ENCODE measurements at places on chromosomes 16 and 17.

DNA sequence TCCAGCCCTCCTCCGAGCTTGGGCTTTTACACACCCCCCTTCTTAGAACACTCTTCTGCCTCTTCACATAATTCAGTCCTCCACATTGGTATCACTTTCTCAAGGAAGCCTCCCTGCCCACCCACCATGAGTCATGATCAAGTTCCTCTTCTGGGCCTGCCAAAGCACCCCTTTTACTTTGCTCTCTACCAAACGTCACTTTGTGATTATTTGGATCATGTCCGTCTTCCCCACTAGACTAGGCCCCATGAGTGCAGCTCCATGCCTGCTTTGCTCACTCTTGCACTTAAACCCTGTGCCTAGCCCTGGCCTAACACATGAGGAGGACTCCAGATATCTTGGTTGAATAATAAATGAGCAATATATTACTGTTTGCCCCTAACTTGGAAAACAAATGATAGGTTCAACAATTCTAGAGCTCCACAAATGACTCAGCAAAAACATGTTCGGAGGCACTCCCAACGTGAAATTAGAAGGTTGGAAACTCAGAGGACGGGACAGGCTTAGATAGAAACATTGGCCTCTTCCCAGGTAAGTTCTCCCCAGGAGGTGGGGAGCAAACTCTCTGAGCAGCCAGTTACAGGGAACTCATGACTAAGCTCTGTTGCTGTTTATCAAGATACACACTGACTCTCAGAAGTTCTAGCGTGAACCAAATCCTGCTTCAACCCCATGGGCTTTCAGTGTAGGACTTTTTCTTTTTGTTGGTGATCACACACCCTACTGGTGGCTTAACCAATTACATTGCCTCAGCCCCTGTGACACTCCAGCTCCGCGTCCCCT, 28.3 kb downstream of the G6PC1 start:
- peak; percentile 78 for DNase-seq

DNA sequence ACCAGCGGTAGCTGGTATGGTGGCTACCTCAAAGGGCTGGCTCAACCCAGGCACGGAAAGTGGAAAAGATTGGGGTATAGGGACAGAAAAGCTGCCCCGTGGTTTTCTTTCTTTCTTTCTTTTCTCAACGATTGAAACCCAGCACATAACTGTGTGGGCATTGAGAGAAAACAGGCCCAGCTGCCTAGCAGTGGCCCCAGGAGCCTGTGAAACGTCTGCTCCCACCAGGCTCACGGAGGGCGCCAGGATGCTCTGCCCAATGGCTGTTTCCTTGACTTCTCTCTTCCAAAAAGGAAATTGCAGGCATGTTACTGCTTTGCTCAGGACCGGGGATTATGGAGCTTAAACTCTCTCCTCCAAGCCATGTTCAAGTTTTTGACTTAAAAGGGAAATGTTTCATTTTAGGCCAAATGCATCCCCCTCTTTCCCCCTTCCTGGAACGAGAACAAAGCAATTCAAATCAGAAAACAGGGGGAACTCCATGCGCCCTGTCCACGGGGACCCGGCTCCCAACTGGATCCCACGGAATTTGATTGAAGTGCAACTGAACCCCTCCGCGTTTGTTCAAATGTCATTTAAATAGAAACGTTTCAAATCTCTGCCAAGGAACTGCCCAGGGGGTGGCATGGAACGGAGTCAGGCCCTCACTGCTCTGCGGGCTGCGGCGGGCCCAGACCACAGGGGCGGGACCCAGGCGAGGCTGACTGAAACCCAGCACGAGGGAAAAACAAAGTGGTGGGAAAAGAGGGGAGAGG, 133.5 kb downstream of the RGS9 start:
- DNase-seq = no peak

DNA sequence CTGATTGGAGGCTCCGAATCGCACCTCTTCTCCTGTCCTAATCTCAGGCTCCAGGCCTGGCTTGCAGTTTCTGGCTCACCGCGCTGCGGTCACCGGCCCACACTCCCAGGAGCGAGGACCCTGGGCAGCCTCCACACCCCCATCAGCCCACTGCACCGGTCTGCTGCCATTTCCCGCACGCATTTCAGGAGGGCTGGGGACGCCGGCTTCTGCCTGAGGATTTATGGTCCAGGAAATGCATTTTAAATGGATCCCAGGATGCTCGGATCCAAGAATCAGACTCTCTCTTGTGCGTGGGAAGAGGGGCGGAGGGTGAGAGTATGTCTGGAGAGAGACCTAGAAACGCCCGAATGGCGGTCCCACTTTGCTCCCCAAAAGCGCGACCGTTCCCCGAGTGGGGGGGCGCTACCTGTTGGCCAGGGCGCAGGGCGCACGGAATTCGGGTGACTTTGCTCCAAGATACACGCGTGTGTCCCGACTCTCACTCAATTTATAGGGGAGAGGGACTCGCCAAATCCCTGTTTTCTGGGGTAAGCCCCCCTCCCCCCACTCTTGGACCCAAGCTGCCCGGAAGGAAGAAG, 817 bp upstream of the JPH3 start:
- DNase-seq = no peak

DNA sequence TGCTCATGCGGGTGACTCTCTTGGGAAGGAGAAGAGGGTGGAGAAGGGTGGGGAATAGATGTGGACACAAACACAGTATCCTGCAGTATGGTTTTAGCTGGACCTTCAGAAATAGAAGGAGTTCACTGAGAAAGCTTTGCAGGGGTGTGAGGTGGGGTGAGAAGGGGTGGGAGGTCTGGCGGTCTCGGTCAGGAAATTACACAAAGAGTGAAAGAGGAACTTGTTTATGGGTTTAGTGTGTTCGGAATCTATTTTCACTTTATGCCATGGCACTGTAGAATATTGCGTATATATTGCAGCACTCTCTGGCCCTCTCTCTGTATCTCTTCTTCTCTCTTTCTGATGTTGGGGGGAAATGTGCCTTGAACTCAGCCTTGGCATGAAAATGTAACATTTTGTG, 148.2 kb upstream of the GOT2 start:
- no peak for DNase-seq

DNA sequence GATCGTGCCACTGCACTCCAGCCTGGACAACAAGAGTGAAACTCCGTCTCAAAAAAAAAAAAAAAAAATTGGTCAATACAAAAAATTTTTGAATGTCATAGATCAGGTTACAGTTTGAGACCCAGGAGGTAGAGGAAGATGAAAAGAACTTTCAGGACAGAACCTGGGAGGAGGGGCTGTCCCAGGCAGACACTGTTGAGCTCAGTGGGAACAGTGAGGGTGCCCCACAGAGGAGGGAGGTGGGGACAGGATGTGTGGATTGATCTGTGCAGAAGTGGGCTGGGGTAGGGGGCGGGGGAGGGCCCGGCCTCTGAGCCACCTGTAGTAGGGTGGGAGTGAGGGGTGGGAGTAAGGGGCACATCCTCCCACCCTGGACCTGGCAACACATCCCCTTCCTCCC, 58.3 kb downstream of the PRMT7 start:
- no peak for DNase-seq

GRCh38 chr17:81429821-81430551, 34.7 kb downstream of the BAHCC1 start:
- peak; percentile 26 for DNase-seq

DNA sequence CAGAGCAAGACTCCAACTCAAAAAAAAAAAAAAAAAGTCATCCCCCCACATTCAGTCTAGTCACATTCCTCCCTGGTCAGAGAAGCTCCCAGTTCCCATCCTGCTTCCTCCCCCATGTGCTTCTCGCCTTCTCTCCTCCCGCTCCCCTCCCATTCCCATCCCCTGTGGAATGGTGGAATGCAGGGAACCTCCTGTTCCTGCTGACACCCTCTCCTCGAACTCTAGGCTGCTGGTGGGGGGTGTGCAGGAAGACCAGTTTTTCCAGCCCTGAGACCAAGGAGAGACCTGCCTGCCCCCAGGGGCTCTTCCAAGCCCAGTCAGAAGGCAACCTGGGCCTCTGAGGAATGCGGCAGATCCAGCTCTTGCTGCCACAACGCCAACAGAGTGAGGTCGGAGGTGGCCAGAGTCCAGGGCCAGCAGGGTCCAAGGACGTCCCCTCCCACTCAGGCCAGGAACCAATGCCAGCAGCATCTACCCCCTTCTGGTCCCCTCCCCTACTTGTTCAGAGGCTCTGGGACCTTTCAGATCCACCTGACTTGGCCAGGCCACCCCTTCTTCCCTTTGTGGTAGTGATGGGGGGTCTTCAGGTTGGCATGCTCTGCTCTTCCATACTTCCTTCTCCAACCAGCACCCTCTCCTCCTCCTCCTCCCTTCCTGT, 39.3 kb upstream of the TAC4 start:
- peak; percentile 57 for DNase-seq

GRCh38 chr16:7303052-7303610, 29.5 kb upstream of the RBFOX1 start:
- no peak for DNase-seq
